ENCODE measurements at places on chromosomes 16 and 17.

- no peak for DNase-seq
Measured at GRCh38 chr17:16649585-16649984, 4.1 kb downstream of the ZNF624 start.

DNA sequence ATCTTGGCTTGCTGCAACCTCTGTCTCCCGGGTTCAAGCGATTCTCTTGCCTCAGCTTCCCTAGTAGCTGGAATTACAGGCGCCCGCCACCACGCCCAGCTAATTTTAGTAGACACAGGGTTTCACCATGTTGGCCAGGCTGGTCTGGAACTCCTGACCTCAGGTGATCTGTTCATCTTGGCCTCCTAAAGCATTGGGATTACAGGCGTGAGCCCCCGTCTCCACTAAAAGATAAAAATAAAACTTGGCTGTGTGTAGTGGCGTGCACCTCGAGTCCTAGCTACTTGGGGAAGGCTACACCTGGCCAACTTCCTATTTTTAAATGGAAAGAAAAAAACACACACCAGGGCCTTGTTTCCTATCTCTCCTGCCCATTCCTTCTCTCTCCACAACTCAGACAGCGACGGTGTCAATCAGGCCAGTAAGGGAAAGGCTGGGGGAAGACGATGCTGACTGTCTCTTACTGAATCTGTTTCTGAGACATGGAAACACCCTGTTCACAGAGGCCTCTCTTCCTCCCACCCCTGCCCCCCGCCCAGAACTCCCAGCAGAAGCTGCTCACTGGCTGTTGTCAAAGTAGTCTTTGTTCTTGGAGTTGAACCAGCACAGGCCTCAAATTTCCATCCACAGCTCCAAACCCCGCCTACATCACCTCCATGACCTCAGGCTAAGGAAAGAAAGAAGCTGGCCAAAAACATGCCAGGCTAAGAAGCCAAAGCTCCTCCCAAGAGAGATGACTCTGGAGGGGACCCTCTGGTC lies 96.6 kb downstream of the NXN start:
- no peak for DNase-seq

- DNase-seq, result peak; percentile 55
Measured at GRCh38 chr17:77375917-77376651, 235.3 kb downstream of the SEC14L1 start.

- no peak for DNase-seq
Measured at GRCh38 chr16:12256921-12257320, 280.4 kb downstream of the SNX29 start.

DNA sequence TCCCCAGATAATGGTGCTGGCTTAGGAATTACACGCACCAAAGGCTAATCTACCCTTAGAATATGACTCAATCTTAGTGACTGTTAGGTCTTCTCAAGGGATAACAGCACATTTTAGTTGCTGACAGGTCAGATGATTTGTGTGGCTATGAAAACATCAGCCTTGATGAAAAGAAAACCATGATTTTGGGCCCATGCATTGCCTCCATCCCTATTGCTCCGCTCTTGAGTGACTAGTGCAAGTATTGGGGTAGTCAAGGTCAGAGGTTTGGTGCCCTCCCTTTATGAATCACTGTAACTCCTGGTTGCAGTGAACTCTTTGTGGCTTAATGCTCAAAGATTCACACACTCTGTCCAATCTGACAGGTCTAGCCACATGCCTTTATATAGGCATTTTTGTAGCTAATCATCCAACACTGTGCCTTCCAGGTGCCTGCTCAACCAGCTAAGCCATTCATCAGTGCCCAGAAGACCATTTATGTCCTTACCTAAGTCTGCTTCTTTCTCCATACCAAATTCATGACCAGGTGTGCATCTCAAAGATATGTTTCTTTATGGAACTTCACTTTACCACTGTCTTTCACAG lies 251.6 kb downstream of the KCNJ2 start:
- no peak for DNase-seq

- DNase-seq, result no peak
Measured at GRCh38 chr17:46884552-46884951, 33.2 kb downstream of the WNT9B start.

GRCh38 chr17:79608624-79608959 lies 2.3 kb downstream of the RBFOX3 start:
- no peak for DNase-seq

- no peak for DNase-seq
Measured at GRCh38 chr17:6901086-6901485, 69.6 kb upstream of the TEKT1 start.

DNA sequence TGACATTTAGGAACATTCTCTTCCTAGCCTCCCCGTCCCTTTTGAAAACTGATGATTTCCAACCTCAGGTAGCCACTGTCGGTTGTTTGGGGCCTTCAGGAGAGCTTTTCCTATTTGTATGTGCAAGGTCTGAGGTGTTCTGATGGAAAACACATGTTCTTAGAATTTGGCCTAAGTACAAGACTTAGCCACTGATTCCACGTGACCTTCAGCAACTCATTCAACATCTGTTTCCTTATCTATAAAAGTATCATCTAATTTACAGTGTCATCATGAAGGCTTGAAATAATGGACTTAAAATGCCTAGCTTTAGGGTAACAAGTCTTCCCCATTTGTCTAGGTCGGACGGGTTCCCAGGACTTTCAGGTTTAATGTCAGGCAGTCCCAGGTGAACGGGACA lies 259.3 kb downstream of the SOX9 start:
- no peak for DNase-seq

GRCh38 chr17:32141679-32142037 lies 644 bp upstream of the RHOT1 start:
- DNase-seq, result no peak

DNA sequence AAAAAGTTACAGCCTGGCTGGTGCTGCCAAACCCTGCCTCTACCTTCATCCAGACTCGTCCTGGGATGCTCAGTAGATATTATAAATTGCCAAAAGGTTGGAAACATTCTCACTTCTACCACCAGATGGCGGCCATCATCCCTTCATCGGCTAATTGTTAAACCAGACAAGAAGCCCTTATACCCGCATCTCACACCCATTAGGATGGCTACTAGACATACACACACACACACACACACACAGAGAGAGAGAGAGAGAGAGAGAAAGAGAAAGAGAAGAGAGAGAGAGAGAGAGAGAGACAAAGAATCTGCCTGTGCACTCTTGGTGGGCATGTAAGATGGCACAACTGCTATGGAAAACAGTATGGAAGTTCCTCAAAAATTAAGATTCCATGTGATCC lies 15.0 kb upstream of the SCIMP start:
- peak; percentile 41 for DNase-seq

- DNase-seq, result peak; percentile 58
Measured at GRCh38 chr16:68272507-68273209, 8.3 kb downstream of the SLC7A6 start.

- no peak for DNase-seq
Measured at GRCh38 chr17:14341866-14342265, 41.0 kb downstream of the HS3ST3B1 start.

GRCh38 chr16:5865236-5865635 lies 767.6 kb upstream of the EEF2KMT start:
- DNase-seq, result no peak

DNA sequence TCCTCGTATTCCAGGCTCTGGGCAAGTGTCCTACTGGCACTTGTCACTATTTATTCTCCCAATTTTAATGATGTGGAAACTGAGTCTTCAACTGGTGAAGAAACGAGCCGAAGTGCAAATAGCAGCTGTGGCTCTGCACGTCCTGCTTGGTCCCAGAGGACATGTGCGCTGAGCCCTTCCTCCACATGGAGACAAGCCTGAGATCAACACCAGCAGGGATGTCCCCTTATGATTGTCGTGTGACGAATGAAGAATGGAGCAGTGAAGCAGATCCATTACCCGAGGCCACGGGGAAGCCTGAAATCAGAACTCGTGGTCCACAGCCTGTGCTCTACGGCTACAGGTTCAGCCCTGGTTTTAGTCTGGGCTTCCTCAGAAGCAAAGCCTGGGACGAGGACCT lies 61.0 kb downstream of the FOXL1 start:
- DNase-seq, result no peak

DNA sequence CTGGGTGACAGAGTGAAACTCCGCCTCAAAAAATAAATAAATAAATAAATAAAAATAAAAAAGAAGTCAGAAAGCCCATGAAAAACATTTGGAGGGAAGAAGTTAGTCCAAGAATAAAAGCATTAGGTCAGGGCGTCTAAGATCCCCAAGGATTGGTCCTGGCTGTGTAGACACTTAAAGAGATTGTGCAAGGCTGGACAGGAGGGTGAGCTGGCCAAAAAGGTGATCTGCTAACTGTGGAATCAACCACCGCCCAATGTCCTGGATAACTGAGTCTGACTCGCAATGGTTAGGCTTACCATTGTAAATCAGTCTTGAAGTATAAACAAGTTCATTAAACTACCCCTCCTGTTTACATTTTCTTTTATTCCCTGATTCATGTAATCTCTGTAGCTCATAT lies 8.8 kb upstream of the ABCA8 start:
- no peak for DNase-seq

- no peak for DNase-seq
Measured at GRCh38 chr17:81888988-81889595, 2.3 kb downstream of the ALYREF start.

Data from T-helper 9 cell (primary cell).